Esophagus squamous epithelium (tissue), 5 donors: ENCODE measurements at places on chromosomes 2 and 18.

- no peak for DNase-seq
These were observed 88.1 kb downstream of the MRPS9 start for GRCh38 chr2:105125920-105126319.

GRCh38 chr2:36589230-36589630 lies 8.7 kb downstream of the FEZ2 start:
- DNase-seq, result no peak

GRCh38 chr18:8477615-8478014 lies 131.6 kb upstream of the RAB12 start:
- DNase-seq, result no peak

DNA sequence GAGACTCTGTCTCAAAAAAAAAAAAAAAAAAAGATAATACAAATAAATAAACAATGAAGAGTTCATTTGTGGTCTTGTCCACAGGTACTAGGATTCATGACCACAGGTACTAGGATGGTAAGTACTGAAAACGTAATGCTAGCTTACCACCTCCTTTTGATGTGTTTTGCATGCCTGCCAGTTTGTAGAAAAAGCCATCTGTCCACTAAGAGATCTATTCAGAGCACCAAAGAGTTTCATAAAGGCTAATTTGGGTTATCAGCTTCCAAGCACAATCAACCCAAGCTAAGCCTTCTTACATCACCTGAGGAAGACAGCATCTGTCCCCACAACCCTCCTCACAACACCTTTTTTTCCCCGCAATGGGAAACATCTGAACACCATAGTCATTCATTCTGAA lies 477.2 kb downstream of the ZEB2 start:
- no peak for DNase-seq

DNA sequence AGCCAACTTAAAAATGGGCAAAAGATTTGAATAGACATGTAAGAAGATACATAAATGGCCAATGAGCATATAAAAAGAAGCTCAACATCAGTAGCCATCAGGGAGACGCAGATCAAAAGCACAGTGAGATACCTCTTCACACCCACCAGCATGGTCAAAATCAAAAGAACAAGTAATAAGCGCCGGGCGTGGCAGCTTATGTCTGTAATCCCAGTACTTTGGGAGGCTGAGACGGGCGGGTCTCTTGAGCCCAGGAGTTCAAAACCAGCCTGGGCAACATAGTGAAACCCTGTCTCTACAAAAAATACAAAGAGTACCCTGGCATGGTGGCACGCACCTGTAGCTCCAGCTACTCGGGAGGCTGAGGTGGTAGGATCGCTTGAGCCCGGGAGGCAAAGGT lies 4.6 kb upstream of the CIB4 start:
- DNase-seq, result no peak

GRCh38 chr2:68126561-68126960 lies 31.1 kb upstream of the PNO1 start:
- no peak for DNase-seq

GRCh38 chr2:209523867-209524266 lies 100.0 kb downstream of the MAP2 start:
- no peak for DNase-seq

DNA sequence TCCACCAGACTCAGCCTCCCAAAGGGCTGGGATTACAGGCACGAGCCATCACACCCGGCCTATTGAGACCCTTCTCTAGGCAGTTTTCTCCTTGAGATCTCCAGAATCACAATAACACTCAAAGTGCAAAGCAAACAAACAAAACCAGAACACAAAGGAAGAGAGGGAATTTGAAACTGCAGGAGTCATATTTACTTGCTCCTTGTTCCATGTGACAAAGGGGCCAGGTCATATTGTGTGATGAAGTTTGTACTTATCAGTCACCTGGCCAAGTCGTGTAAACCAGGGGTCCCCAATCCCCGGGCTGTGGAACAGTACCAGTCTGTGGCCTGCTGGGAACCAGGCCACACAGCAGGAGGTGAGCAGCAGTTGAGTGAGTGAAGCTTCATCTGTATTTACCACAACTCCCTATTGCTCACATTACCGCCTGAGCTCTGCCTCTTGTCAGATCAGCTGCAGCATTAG lies 26.5 kb downstream of the SCYGR8 start:
- DNase-seq, result no peak

GRCh38 chr2:21916934-21917522 lies 793.3 kb downstream of the TDRD15 start:
- DNase-seq, result no peak

GRCh38 chr18:51417643-51418483 lies 220.4 kb upstream of the MEX3C start:
- no peak for DNase-seq

- DNase-seq, result no peak
These were observed 182.4 kb downstream of the NEDD4L start for GRCh38 chr18:58226429-58226828.

DNA sequence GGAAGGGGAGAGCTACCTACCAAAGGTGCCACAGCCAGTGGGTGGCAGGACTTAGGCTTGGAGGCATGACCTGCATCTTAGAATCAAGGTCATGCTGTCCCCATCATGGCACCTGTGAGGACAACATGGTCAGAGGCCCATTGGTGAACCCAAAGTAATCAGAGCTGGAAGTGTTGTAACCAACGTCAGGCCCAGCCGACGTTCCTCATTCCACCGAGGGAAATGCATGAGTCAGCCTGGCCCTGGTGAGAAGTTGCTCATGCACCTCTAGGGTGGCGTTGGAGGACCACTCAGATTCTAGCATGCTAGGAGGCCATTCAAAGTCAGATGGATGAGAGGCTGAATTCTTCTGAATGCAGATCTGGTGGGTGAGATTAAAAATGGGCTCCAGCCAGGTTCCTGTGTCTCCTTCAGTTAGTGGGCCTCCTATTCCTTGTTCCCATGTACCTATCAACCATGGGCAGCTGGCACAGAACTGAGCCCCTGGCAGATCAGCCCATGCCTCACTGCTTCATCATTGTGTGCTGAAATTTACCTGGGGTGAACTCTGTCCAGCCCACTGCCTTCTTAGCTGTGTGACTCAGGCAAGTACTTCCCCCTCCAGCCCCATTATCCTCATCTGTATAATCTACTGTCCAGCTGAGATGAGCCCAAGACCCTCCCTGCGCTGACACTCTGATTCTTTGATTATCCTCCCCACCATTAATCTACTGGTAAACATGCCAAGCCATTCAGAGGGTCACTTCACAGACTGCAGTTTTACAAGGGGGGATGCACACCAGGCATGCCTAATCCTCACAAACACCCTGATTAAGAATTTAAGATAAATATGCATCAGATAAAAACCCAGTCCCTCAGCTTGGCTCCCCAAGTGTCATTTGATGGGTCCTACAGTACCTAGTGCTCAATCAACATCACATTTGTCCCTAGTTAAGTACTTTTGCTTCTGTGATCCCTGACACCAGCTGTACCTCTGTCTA lies 14.0 kb downstream of the SLC14A2 start:
- no peak for DNase-seq

- no peak for DNase-seq
These were observed 56.3 kb downstream of the PAX3 start for GRCh38 chr2:222242532-222242931.

- DNase-seq, result no peak
These were observed 276.5 kb upstream of the MC4R start for GRCh38 chr18:60649107-60649506.
